ENCODE measurements at places on chromosomes 1 and 21.

- DNase-seq = peak; percentile 50
Measured at GRCh38 chr1:32724678-32725614, 22.4 kb upstream of the SYNC start.

DNA sequence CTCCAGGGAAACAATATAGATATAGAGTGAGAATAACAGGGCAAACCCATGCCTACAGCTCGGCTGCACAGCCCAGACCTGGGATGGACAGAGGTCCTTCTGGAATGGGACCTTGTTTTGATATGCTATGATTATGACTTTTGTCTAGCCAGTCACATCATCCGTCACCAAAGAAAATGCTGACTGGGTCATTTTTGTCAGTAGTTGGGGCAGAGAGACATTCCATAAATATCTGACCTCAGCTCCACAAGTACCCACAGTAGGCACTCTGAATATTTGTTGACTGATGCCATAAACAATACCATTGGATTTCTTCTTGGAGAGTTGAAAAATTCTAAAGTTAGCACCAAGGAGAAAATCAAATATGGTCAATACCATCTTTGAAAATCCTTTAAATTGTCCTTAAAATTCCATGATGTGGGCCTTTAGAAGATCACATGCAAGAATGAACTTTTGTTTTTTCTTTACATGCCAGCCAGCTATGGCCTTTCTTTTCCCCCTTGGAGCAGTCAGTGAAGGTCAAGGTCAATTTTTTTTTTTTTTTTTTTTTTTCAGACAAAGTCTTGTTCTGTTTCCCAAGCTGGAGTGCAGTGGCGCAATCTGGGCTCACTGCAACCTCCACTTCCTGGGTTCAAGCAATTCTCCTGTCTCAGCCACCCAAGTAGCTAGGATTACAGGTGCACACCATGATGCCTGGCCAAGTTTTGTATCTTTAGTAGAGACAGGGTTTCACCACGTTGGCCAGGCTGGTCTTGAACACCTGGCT lies 7.3 kb downstream of the TMCO4 start:
- DNase-seq = no peak

DNA sequence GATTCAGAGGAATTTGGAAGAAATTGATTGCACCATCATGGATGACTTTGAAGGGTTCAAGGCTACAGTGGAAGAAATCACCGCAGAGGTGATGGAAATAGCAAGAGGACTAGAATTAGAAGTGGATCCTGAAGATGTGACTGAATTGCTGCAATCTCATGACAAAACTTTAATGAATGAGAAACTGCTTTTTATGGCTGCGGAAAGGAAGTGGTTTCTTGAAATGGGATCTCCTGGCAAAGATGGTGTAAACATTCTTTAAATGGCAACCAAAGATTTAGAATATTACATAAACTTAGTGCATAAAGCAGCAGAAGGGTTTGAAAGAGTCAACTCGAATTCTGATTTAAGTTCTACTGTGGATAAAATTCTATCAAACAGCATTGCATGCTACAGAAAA lies 698.6 kb downstream of the PLA2G4A start:
- no peak for DNase-seq

- DNase-seq = no peak
Measured at GRCh38 chr21:26752849-26753248, 92.4 kb downstream of the ADAMTS1 start.

GRCh38 chr1:207243442-207244408 lies 77.8 kb upstream of the CD55 start:
- no peak for DNase-seq

- DNase-seq = no peak
Measured at GRCh38 chr1:186463926-186464325, 3.0 kb upstream of the PDC start.

- no peak for DNase-seq
Measured at GRCh38 chr1:153506386-153506785, 29.4 kb downstream of the S100A6 start.

DNA sequence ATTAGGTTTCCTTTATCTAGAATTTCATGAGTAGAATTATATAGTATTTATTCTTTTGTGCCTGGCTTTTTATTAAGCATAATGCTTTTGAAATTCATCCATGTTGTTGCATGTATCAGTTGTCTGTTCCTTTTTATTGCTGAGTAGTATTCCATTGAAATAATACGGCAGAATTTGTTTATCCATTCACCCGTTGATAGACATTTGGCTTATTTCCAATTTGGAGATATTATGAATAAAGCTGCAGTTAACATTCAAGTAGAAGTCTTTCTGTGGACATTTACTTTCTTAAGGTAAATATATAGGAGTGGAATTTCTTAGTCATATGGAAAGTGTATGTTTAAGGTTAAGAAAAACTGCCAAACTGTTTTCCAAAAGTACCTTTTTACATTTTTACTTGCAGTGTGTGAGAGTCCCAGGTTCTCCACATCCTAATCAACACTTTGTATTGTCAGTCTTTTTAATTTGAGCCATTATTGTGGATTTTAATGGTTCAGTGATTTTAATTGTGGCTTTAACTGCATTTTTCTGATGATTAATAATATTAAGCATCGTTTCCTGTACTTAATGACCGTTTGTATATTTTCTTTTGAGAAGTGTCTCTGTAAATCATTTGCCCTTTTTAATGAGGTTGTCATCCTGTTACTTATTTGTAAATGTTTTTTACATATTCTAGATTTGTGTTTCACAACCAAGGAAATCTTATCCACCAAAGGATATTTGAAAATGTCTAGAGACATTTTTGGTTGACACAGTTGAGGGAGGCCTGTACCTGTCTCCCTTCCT lies 22.7 kb downstream of the KCTD3 start:
- DNase-seq = no peak

- no peak for DNase-seq
Measured at GRCh38 chr1:17200756-17201155, 4.2 kb upstream of the PADI1 start.

DNA sequence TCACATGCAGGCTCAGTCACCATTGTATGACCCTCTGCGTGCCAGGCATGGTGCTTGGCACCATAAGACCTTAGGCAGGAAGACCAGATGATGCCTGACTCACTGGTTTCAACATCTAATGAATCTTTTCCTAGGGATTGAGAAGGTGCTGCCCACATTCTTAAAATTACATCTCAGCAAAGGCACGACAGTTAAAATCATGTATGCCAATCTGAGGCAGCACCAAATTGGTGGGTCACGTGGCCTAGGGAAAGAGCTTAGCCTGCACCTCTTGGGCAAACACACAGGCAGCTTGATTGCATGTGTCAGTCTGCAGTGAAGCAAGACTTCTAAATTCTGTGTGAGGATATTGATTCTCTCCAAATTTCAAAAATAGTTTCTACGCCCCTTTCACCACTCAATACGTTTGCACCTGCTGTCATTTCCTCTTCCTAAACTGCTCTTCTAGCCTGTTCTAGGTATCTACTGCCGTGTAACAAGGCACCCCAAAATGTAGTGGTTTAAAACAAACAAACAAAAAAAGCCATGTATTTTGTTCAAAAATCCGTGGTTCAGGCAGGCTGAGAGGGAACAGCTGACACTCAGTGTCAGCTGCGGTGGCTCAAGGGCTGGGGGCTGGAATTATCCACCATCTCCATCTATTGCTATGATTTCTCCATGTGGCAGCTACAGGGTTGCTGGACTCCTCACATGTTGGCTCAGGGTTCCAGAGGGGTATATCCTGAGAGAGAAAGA lies 160.2 kb upstream of the FGGY start:
- DNase-seq = no peak

DNA sequence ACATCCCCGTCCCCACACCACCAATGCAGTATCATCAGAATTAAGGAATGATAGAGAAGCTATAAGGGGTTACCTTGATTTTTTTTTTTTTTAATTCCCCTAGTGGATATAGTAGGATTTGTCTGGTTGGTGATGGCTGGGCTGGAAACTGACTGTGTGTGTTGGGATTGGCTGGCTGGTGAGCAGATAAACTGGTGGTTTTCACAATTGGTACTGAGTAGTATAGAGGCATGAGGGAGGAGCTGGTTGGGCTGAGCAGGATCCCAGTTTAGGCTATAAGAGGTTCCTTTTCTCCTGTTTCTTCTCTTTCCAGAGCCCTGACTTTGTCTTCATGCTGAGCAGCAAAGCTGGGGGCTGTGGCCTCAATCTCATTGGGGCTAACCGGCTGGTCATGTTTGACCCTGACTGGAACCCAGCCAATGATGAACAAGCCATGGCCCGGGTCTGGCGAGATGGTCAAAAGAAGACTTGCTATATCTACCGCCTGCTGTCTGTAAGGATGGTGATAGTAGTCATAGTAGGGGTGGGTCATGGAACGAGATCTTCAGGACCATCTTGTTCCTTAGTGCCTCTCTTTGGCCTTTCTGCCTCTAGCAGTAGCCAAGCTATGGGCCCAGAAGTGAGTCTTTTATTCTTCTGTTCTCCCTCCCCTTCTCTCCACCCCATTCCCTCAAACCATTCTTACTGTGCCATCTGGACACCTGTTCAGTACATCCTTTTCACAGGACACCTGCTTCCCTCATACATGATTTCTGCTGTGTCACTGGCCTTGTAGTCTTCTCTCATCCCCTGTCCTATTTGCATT lies 26.9 kb downstream of the RAD54L start:
- no peak for DNase-seq

DNA sequence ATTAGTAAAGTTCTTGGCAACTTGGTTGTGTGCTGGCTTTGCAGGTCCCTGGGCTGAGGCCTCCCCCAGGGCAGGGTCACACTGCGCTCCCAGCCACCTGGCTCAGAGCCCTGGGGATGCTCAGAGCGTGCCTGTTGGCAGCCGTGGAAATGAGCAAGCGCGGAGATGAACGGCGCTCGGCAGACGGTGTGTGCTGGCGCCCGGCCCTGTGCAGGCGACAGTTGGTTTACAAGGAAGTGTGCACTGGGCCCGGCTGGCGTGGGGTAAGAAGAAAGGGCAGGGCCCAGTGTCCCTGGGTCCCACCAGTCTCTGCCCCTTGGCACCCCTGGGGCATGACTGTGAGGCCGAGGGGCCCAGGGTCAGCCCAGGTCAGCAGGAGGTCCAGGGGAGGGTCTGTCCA lies 25.7 kb upstream of the PEX10 start:
- no peak for DNase-seq

Data from D341Med (cell line).